ENCODE measurements at places on chromosomes 4 and X.

DNA sequence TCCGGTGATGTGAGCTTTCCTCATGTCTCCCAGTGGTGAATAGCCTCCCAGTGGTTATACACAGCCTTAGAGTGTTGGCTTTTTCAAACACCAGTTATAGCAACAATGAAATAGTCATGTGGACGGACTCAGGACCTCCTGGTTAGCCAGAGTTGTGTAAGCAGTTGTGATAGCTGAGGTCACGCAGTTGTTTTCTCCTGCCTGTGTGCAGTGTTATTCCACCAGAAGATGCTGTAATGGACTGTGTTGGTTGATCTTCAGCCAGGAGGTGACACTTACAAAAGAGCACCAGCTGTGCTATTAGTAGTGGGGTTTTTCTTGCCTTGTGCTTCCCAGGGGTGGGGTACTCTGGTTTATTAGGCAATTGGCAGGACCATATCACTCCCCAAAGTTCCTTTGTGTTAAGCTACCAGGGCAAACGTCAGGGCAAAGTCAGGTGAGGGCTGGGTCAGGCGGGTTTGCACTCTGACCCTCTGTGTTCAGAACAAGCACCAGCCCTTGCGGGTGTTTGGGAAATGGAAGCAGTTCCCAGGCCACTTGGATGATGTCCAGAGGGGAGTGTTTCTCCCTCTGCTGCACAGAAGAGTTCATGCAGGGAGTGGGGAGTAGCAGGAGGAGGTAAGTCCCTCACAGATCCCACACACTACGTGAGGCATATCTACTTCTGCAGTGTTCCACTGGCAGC, 252.6 kb downstream of the TMEM47 start:
- ATAC-seq, result no peak

- no peak for ATAC-seq
Observed at GRCh38 chrX:70998411-70999027, 67.6 kb upstream of the SLC7A3 start.

DNA sequence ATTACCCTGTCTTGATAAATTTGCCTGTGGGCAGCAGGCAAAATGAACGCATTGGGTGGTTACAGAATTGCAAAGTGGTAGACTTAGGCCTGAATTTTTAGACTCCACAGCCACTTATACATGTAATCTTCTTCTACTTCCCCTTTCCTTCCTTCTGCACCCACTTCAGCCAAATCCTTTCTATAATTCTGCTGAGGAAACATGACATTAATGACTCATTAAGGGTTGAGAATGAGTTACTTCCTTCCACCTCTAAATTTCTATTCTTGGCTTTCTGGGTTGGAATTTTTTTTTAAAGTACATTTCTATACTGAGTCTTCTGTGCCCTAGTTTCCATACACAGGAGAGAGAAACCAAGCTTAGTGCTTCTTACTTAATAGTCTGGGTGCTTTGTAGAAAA, 10.1 kb downstream of the PAPSS1 start:
- peak; percentile 50 for ATAC-seq

DNA sequence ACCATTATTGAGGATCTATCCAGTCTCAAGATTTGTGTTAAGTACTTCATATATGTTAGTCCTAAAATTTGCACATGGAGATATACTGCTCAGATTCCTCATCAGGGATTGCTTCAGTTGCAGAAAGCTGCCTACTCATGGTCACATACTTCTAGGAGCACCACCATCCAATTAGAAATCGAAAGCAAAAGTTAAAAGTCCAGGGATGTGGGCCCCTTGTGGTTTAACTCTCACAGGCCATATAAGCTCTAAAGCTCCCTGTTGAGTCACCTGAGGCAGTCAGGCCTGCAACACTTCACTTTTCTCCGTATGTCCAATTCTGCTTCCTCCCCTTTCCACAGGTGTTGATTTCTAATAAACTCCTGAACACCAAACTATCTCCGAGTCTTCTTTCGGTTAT, 84.2 kb downstream of the CNOT6L start:
- ATAC-seq, result peak; percentile 61

DNA sequence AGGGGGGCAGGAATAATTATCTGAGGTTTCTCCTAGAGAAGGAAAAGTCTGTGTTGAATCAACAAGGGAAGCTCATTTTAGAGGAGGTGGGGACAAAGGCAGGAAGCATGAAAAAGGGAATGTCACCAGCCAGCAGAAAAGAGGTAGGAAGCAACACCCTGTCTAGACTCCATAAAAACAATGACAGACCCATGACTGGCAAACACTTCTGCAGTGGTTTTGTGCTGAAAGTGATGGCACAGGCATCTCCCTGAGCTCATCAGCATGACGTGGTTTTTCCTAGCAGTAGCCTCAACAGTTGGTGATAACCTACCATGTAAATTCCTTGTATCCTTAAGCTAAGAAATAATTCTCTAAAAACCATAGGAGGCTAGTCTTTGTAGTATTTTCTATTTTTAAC, 110.7 kb upstream of the GALNT7 start:
- ATAC-seq, result no peak

- no peak for ATAC-seq
Observed at GRCh38 chr4:52853351-52853750, 8.8 kb upstream of the RASL11B start.
